ENCODE measurements at places on chromosomes 3 and 15. TPM values are rescaled to one million over a fixed set of nuclear protein-coding genes. Genes with fewer than 3 reads are reported as not detected.

The CLDN1 gene
- total RNA-seq, result 0.28 TPM

DNA sequence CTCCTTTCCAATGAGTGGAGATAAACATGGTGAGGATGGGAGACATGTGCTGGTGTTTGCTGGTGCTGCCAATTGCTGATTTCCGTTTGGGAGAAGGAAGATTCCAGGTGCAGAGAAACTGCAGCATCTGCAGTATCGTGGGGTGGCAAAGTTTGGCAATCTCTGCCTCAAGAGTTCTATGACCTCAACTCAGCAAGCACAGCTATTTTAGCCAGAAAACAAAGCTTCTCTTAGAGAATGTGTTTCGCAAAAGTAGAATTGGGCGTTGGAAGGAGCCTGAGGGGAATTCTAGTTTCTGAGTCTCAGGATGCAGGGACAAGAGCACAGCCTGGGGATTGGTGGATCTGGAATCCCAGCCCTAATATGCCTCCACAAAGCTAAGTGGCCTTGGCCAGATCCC, 18.2 kb upstream of the SHC4 start:
- no peaks in the 10 kb centered on the region for H3K4me1 ChIP-seq
- DNase-seq, result no peak
- H3K36me3 ChIP-seq, result no peaks in the 10 kb centered on the region
- no peak overlapping the region for H3K4me3 ChIP-seq
- H3K27ac ChIP-seq, result no peak overlapping the region

- H3K4me1 ChIP-seq, result peaks cover 35% of the 10 kb centered on the region
- H3K27me3 ChIP-seq, result no peaks in the 10 kb centered on the region
- H3K27ac ChIP-seq, result peak overlapping the region; percentile 91
- H3K36me3 ChIP-seq, result no peaks in the 10 kb centered on the region
- H3K4me3 ChIP-seq, result peak overlapping the region; percentile 8
Observed at GRCh38 chr3:43389388-43390254, 103.3 kb downstream of the SNRK start.

DNA sequence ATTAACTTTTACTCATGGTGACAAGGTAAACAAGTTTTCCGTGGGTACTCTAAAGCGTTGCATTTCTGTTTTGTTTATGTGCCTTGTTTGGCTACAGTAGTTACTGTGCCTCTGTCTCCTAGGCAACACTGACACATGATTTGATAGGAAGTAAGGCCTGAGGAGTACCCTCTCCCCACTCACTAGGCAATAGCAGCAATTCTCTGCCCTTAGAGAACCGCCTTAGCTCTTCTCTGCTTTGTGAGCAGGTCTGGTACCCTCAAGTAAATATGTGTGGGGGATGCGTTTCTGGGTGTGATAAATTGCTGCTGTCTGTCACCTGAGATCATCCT, at the start of gene IL5RA:
TSS of gene IL5RA (minus strand) at position 76 of the 332 bp plus-strand sequence. CDS start 5,390 bp downstream, outside the sequence.
- DNase-seq, result no peak
- H3K4me3 ChIP-seq, result no peak within 1 kb of the TSS
- H3K36me3 ChIP-seq, result no peaks in the 10 kb centered on the region
- H3K27ac ChIP-seq, result peak within 1 kb of the TSS; percentile 66
- peaks cover 6% of the 10 kb centered on the region for H3K27me3 ChIP-seq

The EPHA3 gene
- not detected for total RNA-seq

DNA sequence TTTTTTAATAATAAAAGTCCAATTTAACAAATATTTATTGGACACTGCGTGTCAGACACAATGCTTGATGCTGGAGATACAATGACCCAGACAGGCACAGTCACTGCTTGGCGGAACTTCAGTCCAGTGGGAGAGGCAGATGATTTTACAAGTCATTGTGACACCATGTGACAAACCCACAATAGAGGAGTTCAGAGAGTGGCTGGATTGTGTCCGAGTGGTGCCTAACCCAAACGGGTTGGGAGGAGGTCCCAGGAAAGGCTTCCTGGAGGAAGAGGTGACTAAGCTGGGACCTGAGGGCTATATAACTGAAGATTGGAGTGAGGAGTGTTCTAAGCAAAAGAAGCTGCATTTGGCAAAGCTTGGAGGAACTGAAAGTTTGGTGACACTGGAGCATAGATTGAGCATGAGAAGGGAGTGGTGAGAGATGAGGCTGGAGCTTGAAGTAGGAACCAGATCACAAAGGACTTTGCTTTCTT, 41.4 kb downstream of the CRTC3 start:
- DNase-seq, result no peak
- no peaks in the 10 kb centered on the region for H3K27me3 ChIP-seq
- peak overlapping the region; percentile 23 for H3K4me3 ChIP-seq
- H3K27ac ChIP-seq, result peak overlapping the region; percentile 1
- H3K4me1 ChIP-seq, result peaks cover 69% of the 10 kb centered on the region

The ABHD14A gene
- total RNA-seq, result 20.8 TPM

GRCh38 chr3:79314962-79315361, 452.8 kb downstream of the ROBO1 start:
- H3K27me3 ChIP-seq, result no peaks in the 10 kb centered on the region
- no peak for DNase-seq
- no peak overlapping the region for H3K4me3 ChIP-seq
- no peak overlapping the region for H3K27ac ChIP-seq
- H3K36me3 ChIP-seq, result no peaks in the 10 kb centered on the region

The ARIH1 gene
- total RNA-seq, result 163 TPM

DNA sequence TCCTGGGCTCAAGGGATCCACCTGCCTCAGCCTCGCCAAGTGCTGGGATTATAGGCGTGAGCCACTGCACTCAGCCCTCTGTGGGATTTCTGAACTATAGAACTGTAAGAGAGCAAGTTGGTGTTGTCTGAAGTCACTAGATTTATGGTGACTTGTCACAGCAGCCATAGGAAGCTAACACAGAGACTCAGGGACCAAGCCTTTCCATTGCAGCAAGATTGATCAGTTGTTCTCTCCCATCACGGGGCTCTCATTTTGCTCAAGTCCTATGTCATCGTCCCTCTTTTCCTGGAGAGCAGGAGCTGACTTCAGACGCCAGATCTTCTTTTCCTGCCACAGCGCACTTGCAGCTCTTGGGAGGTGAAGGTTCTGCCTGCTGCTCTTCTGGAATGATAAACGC, 61.0 kb downstream of the APBA2 start:
- DNase-seq, result no peak
- H3K4me1 ChIP-seq, result peaks cover 38% of the 10 kb centered on the region
- no peak overlapping the region for H3K27ac ChIP-seq
- no peaks in the 10 kb centered on the region for H3K36me3 ChIP-seq
- no peaks in the 10 kb centered on the region for H3K27me3 ChIP-seq

- no peaks in the 10 kb centered on the region for H3K36me3 ChIP-seq
- DNase-seq, result no peak
- H3K27me3 ChIP-seq, result no peaks in the 10 kb centered on the region
- H3K27ac ChIP-seq, result no peak overlapping the region
Observed at GRCh38 chr15:45399381-45400212, 21.3 kb upstream of the GATM start.

GRCh38 chr3:173289072-173289471, 108.5 kb upstream of the NLGN1 start:
- no peak overlapping the region for H3K27ac ChIP-seq
- no peak overlapping the region for H3K4me3 ChIP-seq
- no peak for DNase-seq
- no peaks in the 10 kb centered on the region for H3K4me1 ChIP-seq

- peaks cover 14% of the 10 kb centered on the region for H3K4me1 ChIP-seq
- no peaks in the 10 kb centered on the region for H3K27me3 ChIP-seq
- H3K27ac ChIP-seq, result no peak overlapping the region
Observed at GRCh38 chr15:84766461-84767035, 18.2 kb downstream of the ZNF592 start.

DNA sequence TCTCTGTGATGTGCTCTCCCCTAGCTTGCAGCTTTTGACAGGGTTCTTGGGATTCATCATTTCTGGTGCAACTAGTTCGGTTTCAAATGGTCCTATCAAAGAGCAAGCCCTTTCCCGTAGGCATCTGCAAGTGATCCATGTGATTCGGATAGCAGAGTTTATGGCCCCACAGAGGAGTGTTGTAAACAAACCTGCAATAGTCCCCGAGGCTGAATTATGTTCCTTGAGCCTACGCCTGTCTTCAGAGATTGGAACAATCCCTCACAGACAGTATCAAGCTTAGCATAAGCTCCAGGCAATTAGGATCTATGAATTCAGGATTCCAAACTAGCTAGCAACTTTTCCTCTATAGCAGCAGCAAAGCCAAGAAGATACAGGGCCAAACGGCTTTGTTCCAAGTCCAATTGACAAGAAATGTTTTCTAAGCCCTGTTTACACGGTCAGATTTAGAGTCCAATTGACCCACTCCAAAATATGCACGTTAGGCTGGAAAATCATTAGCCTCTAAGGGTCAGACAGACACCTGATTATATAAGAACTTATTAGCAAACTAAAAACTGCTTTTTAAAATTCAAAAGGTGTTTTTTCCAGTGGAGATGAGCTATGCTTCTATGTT, 24.8 kb downstream of the LNP1 start:
- H3K27ac ChIP-seq, result no peak overlapping the region
- no peaks in the 10 kb centered on the region for H3K4me1 ChIP-seq
- DNase-seq, result no peak

DNA sequence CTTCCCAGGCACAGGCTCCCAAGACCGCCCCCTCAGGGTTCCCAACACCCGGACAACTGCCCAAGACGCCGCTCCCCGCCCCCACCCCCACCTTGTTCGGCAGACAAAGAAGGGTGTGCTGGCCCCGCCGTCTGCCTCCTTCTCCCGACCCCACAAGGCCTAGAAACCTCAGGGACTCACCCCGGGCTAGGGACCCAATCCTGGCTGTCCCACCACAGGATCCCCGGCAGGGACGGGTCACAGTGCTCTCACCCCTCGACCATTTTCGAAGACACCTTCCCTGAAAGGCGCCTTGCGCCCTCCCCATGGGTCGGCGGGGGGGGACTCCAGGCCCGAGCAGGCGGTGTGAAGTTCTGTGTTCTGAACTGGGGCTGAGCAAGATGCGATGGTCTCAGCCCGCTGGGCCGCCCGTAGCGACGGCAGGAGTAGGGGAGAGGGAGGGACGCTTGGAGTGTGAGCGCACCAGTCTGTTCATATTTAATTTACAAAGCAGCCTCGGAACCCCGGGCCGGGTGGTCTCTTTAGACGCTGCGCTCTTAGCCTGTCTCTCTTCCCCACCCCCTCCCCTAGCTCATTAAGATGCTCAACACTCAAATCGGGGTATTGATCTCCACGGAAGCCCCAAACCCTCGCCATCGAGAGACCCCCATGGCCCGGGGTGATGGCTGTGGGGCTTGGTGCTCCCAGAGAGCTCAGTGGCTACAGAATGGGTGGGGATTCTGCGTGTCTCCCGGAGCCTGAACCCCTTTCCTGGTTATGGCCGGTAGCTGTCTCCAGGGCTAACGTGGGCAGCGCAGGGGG, 1.4 kb upstream of the ISLR2 start:
- H3K4me1 ChIP-seq, result peaks cover 35% of the 10 kb centered on the region
- no peak overlapping the region for H3K27ac ChIP-seq
- no peak overlapping the region for H3K4me3 ChIP-seq

DNA sequence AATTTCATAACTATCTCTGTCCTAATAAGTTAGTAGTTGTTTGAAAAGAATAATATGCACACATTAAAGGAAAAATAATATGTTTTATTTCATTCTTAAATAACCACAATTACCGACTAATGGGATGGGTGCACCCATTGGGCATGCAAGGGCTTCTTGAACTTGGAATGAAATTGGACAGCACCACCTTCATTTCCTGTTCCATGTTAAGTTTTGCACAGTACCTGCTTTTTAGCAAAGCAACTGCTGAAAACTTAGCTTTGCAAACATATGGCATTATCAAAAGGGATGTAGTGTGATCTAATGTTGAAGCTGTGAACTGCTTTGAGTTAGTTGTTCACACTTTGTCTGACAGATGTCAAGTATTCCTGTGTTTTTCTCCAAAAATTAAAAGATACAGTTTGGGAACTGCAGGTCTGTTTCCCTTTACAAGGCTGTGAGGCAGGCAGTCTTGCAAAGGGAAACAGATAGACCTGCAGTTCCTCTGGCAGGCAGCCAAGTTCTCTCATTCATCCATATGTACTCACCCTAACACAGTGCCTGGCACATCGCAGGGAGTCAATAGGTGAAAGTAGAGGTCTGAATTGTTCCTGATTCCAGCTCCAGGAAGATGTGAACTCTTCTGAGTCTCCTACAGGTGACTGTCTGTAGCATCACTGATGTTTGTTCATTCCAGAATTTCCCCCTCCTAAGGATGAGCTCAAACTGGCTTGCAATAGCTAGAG, 64.3 kb upstream of the GOLGA8B start:
- DNase-seq, result no peak
- H3K4me1 ChIP-seq, result no peaks in the 10 kb centered on the region
- peaks cover 3% of the 10 kb centered on the region for H3K27me3 ChIP-seq
- H3K36me3 ChIP-seq, result no peaks in the 10 kb centered on the region

The GOLGA6L7 gene
- not detected for total RNA-seq

The P3H2 gene
- 0.35 TPM for total RNA-seq

GRCh38 chr3:99925584-99926230, 108.0 kb downstream of the CMSS1 start:
- no peaks in the 10 kb centered on the region for H3K27me3 ChIP-seq
- no peaks in the 10 kb centered on the region for H3K36me3 ChIP-seq
- H3K4me3 ChIP-seq, result no peak overlapping the region
- no peaks in the 10 kb centered on the region for H3K4me1 ChIP-seq
- no peak for DNase-seq

- no peaks in the 10 kb centered on the region for H3K4me1 ChIP-seq
- H3K36me3 ChIP-seq, result no peaks in the 10 kb centered on the region
- H3K27ac ChIP-seq, result no peak overlapping the region
- H3K4me3 ChIP-seq, result no peak overlapping the region
- DNase-seq, result no peak
- H3K27me3 ChIP-seq, result no peaks in the 10 kb centered on the region
Observed at GRCh38 chr3:55607844-55608243, 120.7 kb upstream of the WNT5A start.

The ROBO1 gene
- 0.20 TPM for total RNA-seq

The BNC1 gene
- total RNA-seq, result not detected

The HYAL1 gene
- total RNA-seq, result 0.61 TPM

The HEXA gene
- 101 TPM for total RNA-seq

The PLA1A gene
- total RNA-seq, result not detected

- DNase-seq, result no peak
- no peaks in the 10 kb centered on the region for H3K4me1 ChIP-seq
- H3K27me3 ChIP-seq, result peaks cover 26% of the 10 kb centered on the region
- no peaks in the 10 kb centered on the region for H3K36me3 ChIP-seq
Observed at GRCh38 chr3:46662771-46663551, 30.5 kb downstream of the ALS2CL start.

The GRK7 gene
- 0.15 TPM for total RNA-seq

DNA sequence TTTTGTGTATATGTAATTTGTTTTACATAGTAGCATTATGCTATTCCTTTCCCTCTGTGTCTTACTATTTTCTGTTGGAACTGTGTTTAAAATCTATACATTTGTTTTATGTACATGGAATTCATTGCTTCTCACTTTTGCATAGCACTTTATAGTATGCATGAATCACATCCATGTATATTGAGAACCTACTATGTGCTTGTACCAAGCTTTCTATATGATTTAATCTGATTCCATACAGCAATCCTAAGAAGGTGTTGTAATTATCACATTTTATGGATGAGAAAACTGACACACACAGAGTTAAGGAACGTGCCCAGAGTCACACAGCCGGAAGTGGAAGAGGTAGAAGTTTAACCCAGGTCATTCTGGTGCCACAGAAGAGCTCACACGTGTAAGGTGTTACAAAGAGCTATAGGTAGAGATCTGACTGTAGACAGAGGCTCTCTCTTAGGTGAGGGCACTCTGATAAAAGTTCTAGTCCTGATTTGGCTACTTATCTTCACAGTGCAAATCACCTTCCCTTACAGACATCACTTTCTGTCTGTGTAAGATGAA, 3.5 kb upstream of the SMAD3 start:
- H3K4me3 ChIP-seq, result no peak overlapping the region
- no peak for DNase-seq
- no peaks in the 10 kb centered on the region for H3K36me3 ChIP-seq
